Suppressor macrophage (primary cell): ENCODE measurements at places on chromosomes 6 and 20.
A peak's percentile ranks its signal among the peaks of the same experiment; 100 is the strongest.

- DNase-seq = no peak
Observed at GRCh38 chr6:167793421-167793820, 33.3 kb upstream of the AFDN start.

GRCh38 chr6:28589234-28589956 is 63.7 kb downstream of the GPX5 start:
- DNase-seq = peak; percentile 13

DNA sequence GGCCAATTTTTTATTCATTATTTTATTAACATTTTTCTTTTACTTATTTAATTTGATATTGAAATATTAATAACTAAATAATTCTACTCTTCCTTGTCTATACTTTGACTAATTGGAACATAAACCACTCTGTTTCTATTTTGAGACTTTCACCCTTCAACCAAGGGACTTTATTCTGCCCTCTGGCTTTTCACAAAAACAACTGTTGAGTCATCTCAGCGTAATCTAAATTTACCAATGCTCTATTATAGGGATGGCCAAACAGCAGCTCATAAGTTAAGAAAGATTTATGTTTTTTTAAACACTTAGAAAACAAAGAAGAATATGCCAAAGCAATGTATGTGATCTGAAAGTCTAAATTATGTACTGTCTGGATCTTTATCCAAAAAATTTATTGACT is 46.7 kb downstream of the DOP1A start:
- DNase-seq = no peak

DNA sequence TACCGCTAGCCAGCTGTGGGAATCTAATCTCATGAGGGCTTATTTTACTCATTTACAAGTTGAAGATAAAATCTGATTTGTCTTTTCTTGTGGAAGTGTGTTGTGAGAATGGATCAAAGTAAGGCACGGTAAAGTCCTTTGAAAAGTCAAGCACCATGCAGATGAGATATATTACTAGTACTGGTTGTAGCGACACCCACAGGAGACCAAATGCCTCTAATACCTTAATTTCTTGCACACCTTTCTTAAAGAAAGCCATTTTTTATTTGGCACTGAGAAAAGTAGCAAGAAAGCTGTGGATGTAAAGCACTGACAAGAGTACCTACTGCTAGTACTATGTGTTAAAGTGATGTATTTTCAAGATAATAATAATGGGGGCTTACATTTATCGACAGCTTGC is 191.0 kb upstream of the MMS22L start:
- no peak for DNase-seq

GRCh38 chr6:1906609-1907008 is 296.9 kb downstream of the FOXC1 start:
- DNase-seq = no peak

DNA sequence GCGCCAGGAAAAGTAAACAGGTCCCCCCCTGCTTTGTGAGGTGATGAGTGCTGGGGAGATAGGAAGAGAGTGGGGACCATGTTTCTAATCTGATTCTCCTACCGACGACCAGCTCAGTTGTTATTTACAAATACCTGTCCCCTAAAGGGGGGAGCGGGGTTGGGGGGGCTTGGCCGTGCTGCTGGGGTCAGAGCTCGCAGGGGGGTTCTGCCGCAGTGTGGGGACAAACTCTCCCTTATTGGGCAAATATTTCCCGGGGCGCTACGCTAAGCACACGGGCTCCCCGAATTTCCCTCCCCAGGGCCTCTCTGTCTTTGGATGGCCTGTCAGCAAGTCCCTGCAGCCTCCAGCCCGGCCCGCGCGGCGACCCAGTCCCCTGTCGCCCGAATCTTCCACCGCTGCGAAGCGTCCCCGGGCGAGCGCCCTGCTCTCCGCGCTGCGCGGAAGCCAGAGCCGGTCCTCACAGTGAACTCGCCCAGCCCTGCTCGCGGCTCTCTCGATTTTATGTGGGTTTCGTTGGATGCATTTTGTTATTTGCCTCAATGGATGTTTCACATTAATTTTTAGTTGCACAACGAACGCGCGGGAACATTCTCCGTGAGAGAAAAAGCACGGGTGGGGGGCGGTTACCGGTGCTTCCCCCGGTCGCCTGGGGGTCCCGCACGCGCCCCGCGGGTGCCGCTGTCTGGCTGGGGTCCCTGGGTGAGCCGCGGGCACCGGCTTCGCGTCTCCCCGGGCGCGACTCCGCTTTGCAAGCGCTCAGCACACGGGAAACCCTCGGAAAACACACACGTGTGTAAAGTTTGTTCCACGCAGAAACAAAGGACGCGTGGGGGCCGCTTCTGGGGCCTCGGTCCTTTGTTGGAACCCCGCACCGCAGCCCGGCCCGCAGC is 1.5 kb upstream of the STX16 start:
- DNase-seq = peak; percentile 29

- no peak for DNase-seq
Observed at GRCh38 chr6:134477991-134478635, 160.2 kb upstream of the SGK1 start.

DNA sequence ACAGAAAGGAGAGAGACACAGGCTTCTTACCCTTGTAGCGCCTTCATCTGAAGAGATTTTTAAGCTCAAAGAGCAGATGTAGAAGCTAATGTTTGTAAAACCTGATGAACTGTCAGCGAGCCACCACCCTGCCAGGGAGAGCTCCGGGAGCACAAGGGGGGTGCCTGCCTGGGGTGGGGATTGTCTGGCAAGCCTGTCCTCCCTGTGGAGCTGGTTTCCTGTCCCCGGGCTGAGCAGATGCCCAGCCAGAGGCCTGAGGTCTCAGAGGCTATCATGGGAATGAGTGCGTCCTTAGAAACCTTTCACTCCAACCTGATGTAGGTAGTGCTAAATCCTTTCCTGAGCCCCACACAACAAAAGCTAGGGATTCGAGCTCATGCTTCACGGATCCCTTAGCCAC is 41.9 kb upstream of the NR2E1 start:
- DNase-seq = no peak

GRCh38 chr6:132752255-132752654 is 5.4 kb downstream of the VNN2 start:
- no peak for DNase-seq

DNA sequence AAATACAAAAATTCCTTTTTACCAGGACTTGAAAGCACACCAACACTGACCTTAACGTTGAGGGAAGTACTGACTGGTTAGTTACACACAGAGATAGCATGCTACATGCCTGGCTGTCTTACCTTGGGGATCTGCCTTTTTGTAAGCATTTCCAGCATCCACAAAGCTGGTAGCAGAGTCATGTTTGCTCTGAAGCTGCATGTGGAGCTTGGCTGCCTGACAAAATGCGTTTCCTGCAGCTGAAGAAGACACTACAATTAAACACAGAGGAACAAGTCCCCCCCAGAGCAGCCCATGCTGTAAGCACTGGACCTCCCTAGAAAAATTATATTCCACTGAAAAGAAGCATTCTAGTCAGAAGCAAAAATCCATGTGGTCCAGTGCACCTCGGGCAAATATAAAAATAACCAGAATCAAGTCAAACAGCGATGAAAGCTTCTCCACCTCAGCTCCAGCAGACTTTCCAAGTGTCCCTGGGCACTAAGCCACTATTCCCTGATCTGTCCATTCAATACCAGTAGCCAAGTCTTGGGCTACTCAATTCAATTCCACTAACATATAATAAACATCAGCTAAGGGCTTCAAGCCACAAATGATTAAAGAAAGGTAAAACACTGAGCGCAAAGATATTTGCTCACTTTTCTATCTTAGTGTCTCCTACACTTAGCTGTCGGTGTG is 24.2 kb downstream of the NAPB start:
- DNase-seq = no peak

DNA sequence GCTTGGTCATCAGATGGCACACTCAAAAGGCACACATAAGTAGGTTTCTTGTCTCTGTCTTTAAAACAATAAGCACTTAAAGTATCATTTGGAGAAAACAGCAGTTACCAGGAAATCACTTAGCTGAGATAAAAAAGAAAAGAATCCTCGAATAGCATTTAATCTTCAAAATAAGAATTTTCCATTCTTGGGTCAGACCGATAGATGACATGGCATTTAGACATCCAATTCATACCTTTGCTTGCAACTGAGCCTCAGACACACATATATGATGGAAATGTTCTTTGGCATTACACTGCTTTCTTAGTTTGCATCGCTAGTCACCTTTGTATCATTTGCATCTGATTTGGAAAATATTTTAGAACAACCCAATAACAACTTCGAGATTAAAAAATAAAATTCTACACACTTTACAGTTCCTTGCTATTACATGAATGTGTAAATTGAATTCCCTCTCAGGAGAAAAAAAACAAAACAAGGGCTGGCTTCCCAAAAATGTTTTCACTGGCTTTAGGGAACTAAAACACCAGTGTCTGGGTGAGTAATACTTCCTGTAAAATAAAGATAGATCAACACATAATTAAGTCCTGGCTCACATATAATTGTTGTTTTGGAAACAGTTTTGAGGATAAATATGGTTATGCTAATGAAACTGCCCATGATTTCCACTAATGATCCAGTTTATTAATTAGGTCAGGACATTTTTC is 1.3 kb upstream of the RNF217 start:
- peak; percentile 65 for DNase-seq

- no peak for DNase-seq
Observed at GRCh38 chr6:68447112-68447511, 188.0 kb upstream of the ADGRB3 start.

- no peak for DNase-seq
Observed at GRCh38 chr6:167817729-167818128, 9.0 kb upstream of the AFDN start.

- no peak for DNase-seq
Observed at GRCh38 chr6:12301018-12301417, 10.9 kb downstream of the EDN1 start.
